Choroid plexus epithelial cell (primary cell): ENCODE measurements at places on chromosomes 3 and 15.

DNA sequence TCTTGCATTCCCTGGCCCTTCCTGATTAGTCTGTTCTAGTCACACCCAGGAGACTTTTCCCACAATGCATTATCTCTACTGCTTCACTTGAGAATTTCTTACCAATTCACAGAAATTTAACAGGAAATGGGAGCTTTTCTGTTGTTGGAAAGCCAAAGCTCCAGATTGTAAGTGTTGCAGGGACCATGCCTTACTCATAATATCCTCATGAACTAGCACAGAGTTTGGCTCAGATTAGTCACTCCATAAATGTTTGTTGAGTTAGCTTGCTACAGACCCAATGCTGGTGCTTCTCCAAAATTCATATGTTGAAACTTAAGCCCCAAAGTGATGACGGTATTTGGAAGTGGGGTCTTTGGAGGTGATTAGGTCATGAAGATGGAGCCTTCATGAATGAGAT lies 232.6 kb downstream of the GAP43 start:
- no peak for DNase-seq

DNA sequence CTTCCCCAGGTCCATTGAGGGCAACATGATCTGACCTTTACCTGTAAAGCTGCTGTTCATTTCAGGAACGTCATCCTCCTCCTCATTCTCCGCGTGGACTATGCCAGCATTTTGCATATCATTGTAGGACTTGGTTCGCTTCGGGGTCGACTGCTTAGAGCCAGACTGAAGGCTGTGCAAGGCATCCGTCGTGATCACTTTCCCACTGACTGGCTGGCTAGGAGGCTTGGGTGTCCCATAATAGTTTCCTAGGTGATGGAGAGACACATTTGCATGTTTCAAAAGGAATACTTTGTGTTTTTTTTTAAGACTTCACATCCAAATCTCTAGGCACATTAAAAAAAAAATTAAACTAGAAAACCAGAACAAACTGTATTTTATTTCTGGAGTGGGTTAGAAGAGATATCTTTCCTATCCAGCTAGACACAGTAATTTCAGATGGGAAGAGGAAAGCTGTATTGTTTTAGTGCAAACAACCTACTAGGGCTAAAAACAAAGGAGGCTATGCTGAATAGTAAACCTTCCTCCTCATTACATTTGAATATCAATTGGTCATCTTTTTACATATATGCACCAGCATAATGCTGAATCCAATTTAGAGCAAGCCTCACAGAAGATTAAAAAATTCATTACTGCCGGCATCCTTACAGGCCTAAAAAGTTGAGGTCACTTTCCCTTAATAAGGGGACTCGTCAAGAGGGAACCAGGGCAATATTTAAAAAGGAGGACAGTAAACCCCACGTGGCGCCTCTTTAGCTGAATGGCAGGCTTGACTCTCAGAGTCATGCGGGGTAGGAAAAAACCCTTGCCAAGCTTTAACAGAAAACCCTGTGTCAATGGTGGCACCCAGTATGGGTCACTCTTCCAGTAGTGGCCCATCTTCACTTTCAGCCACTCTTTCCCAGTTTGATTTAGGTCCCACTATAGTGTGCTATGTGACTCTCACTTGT lies 559.9 kb downstream of the MAGI1 start:
- DNase-seq, result no peak

GRCh38 chr3:9203317-9203716 lies 46.1 kb downstream of the SRGAP3 start:
- no peak for DNase-seq

DNA sequence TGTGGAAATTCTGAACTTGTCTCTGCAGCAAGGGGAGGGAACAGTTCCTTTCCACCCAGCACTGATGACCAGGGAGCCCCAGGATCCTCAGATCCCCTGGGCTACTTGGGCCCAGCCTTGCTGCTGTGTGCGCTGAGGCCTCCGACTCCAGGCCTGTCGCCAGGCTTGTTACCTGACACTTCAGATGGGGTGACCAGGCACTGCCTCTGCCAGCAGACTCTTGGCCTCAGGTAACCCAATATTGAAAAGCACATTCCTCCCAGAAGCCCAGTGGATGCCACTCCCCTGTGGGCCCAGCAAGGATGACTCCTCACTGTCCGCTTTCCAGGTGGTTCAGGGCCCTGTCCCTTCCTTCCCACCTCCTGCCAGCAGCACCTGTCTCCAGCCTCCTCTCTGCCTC lies 3.5 kb upstream of the PLA2G4E start:
- no peak for DNase-seq
